HT1080 (cell line): ENCODE measurements at places on chromosomes 3 and 15. TPM values are rescaled to one million over a fixed set of nuclear protein-coding genes. Genes with fewer than 3 reads are reported as not detected.

The GOLGA8N gene
- 0.33 and 0.80 TPM in 2 replicates for total RNA-seq

The TTC21A gene
- total RNA-seq = 0.07 and 0.69 TPM in 2 replicates

The GAP43 gene
- total RNA-seq = 1.00 and 2.3 TPM in 2 replicates

The PPP4R2 gene
- 45.4 and 48.0 TPM in 2 replicates for total RNA-seq

The GP5 gene
- total RNA-seq = not detected in 2 replicates

The TGM5 gene
- 0.20 and 0.98 TPM in 2 replicates for total RNA-seq

The AP2M1 gene
- total RNA-seq = 840 and 907 TPM in 2 replicates

The DNAH1 gene
- total RNA-seq = 0.10 TPM in 2 replicates

The POLQ gene
- total RNA-seq = 17.3 and 18.2 TPM in 2 replicates

The SCAANT1 gene
- total RNA-seq = not detected in 2 replicates
